ENCODE measurements at places on chromosomes 5 and 9. TPM values are rescaled to one million over a fixed set of nuclear protein-coding genes. Genes with fewer than 3 reads are reported as not detected.

GRCh38 chr9:68867066-68867465 lies 146.8 kb downstream of the PRKACG start:
- no peak for DNase-seq

- DNase-seq, result no peak
Measured at GRCh38 chr5:6084376-6084775, 294.0 kb downstream of the MED10 start.

GRCh38 chr9:125982798-125983406 lies 235.7 kb downstream of the PBX3 start:
- no peak for DNase-seq

Gene PFN3
- not detected for total RNA-seq

Gene AIF1L
- total RNA-seq, result not detected

Gene FGFR4
- not detected for total RNA-seq
